AML-193 (cell line): ENCODE measurements at places on chromosomes 5 and 9.

- no peak for DNase-seq
These were observed 75.4 kb upstream of the S1PR3 start for GRCh38 chr9:88915916-88916315.

DNA sequence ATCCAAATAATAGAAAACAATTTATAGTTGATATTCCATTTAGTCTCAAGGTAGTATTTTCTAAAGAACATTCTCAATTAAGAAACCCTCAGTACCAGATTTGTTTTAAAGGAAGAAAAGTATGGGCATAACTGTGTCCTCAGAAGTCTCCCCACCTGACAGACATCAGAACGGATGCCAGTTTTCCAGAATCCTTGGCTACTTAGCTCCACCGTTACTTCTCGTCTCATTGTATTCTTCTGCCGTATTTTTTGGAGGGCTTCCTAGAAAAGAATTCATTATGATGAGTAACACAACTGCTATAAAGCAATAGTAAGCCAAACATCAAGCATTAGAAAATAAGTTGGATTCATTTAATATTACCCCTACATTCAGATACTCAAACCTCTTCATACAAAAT is 67.8 kb downstream of the DROSHA start:
- no peak for DNase-seq

GRCh38 chr5:15425766-15426165 is 74.2 kb upstream of the FBXL7 start:
- no peak for DNase-seq

DNA sequence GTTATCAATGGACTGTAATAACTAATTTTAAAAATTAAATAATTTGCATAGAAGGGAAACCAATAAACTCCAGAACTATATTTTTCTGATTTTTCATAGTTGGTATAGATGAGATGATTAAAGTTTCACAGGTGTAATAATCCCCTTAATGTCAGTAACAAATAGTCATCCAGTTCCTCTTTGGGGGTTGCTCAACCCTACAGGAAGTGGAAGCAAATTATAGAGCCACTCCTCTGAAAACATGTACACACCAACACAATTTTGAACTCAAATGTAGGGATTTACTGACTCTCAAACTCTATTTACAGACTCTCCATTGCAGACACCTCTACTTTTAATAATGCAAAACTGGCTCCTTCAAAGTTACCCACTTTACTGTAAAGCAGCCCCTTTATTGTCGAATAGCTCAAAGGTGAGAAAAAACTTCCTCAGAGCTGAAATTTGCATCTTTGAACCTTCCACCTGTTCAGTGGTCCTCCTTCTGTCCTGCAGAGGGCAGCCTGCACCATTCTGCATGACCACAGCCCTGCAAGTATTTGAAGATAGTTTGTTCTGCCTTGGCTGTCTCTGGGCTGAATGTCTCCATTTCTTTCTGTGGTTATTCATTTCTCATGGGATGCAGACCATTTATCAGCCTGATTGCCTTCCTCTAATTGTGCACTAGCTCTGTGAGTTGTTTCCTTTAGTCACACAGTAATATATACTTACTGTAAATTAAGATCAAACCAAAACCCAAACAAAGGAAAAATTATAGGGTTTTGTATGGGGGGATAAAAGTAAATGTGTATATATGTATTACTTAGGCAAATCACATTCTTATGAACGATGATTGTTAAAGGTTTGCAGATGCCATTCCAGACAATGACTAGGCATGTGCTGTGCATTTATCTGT is 383.2 kb upstream of the SGCD start:
- DNase-seq: peak; percentile 21

DNA sequence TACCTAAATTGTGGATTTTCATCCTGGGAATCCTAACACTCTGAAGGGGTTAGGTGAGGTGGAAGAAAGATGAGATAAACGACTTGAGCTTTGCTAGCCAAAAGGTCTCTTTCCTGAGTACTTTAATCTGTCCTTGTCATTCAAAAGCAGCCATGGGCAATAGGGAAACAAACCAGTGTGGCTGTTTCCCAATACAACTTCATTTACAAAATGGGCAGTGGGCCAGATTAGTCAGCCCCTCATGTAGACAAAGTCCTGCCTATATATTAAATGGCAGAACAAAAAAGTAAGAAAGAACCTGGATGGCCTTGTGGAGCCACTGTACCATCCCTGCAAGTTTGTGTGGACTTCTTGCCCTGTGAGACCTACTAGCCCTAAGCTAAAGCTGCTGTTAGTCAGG is 51.0 kb upstream of the NFIL3 start:
- DNase-seq: no peak

- no peak for DNase-seq
These were observed 24.5 kb downstream of the PRRC2B start for GRCh38 chr9:131418143-131419025.

DNA sequence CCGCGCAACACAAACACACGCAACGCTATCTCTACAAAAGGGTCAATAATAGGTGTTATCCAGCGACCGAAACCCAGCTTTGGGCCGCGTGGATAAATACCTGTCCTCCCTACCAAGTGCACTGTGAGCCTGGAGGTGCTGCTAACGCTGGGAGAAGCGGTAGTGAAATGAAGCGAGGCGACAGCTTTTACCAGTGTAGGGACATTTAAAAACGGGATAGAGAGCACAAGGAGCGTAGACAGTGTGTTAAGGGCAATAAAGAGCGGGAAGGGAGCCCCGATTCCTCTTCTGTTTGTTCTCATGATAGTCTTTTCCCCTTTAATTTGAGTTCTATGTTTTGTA is 421 bp upstream of the DEPDC1B start:
- no peak for DNase-seq

DNA sequence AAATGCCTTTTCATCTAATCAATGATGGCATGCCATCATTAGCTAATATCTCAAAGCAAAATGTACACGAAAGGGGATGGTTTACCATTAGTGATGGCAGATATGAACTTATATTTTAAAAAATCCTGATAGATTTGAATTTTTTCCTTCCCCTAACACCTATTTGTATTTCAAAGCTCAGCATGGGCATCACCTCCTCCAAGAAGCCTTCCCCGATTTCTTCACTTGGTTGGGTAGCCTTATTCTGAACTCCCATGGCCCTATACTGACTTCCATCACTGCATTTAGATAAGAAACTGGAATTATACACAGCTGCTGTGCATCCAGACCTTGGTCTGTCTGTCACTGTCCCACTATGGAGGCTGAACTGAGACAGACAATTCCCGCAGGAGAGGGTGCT is 49.6 kb upstream of the FBXW11 start:
- DNase-seq: no peak

DNA sequence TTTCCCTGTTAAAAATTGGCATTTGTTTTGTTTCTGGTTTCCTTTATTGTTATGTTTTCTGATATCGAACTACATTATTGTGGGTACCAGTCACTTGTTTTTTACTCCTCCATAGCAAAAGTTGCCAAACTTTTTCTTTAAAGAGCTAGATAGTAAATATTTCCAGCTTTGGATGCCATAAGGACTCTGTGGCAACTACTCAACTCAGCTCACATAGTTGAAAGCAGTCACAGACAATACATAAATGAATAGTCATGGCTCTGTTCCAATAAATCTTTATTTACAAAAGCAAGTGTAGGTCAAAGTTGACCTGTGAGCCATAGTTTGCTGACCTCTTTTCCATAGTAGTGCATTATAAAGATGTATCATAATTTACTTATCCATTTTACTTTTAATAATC is 305.0 kb downstream of the RASEF start:
- no peak for DNase-seq

- no peak for DNase-seq
These were observed 13.0 kb downstream of the GLRX start for GRCh38 chr5:95809414-95809960.

DNA sequence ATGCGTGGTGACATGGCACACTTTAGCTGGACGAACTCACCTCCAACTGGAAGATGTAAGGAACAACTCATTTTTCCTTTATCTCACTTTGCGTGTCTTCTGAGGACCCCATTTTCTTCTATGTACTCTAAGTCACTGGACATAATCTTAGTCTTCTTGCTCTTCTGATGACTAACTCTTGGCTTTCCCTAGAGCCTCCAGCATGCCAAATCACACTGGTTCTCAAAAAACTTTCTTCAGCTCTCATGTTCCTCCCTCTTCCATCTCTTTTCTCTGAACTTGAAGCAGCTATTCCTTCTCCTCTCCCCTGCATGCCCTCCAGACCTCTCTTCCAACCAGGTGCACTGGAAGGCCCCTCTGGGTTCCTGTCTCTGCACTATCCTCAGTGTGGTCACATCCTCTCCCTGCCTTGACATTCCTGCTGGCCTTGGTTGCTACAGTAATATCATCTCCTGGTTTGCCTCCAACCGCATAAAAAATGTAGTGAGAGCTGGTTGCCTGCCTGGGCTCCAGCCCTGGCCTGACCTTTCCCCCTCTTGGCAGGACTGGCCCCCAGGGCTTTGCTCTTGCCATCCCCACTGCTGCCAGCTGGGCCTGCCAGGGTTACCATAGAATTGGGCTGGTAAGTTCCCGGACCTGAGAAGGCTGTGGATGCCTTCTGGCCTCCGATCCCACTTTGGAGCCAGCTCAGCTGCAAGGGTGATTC is 44.8 kb upstream of the BNC2 start:
- no peak for DNase-seq

DNA sequence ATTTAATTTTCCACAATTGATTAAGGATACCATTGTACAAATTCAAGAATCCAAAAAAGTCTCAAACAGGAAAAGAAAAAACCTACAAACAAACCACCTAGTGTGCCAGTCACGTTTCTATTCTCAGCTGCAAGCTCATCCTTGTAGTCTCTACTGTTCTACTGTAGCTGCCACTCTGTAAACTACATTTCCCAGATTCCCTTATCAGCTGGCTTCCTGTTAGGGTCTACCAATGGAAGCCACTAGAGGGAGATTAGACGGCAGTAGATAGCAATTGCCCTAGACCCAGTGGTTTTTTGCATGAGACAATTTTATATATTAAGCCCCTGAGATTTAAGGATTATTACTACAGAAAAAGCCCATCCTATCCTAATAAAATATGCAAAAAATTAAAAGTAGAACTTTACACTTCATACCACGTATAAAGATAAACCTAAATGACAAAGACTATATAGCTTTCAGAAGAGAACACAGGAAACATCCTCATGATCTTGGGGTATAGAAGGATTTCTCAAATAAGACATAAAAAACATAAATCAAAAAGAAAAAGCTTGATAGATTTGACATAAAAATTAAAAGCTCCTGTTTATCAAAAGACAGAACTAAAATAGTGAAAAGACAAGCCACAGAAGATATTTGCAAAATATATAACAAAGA is 37.4 kb downstream of the P4HA2 start:
- DNase-seq: peak; percentile 67

- DNase-seq: no peak
These were observed 51.5 kb upstream of the MEF2C start for GRCh38 chr5:88934439-88934838.

DNA sequence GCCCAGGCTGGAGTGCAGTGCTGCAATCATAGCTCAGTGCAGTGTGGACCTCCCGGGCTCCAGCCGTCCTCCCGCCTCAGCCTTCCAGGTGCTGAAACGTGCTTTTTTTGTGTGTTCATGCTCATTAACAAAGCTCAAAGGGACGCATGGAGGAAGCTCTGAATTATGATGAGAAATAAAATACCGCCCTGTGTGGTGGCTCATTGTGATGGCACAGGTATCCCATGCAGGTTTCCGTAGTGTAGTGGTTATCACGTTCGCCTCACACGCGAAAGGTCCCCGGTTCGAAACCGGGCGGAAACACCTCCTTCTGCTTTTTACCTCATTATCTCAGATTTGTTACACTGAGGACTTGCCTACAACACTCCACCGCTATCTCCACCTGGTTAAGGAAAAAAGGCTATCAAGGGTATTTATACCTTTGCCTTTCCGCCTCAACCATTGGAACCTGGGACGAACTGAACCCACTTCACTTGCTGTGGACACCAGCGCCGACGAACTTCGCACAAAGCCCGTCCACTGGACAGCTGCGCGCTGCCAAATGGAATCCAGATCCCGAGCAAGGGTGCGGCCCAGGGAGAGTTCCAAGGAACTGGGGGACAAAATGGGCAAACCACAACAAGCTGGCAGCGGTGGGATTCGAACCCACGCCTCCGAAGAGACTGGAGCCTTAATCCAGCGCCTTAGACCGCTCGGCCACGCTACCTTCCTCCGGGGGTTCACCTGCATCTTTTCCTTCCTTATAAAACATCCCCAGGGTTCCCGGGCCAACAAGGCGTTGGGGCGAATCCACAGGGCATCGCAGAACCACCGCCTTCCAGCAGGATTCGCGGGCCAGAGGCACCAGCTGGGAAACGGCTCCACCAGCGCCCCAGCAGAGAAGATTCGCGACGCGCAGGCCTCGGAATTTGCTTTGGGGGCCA is 26.3 kb downstream of the OR2V2 start:
- no peak for DNase-seq

GRCh38 chr5:86861512-86861911 is 243.8 kb downstream of the COX7C start:
- DNase-seq: no peak

GRCh38 chr9:114616684-114617520 is 5.8 kb downstream of the TMEM268 start:
- peak; percentile 70 for DNase-seq

DNA sequence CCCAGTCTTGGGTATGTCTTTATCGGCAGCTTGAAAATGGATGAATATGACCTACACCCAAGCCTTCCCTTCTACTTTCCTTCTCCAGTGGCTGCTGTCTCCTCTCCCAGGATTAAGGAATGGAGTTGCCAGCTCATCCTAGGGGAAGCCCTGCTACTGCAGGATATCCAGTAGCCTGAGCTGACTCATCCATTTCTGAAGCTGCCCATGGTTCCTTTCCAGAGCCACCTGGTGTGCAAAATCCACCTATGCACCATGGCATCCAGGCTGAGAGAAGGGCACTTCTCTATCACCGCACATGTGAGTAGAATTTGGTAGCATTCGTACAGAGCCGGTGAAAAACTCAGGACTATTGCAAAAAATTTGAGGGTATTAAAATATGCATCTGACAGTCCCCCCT is 290.8 kb downstream of the YTHDC2 start:
- no peak for DNase-seq

DNA sequence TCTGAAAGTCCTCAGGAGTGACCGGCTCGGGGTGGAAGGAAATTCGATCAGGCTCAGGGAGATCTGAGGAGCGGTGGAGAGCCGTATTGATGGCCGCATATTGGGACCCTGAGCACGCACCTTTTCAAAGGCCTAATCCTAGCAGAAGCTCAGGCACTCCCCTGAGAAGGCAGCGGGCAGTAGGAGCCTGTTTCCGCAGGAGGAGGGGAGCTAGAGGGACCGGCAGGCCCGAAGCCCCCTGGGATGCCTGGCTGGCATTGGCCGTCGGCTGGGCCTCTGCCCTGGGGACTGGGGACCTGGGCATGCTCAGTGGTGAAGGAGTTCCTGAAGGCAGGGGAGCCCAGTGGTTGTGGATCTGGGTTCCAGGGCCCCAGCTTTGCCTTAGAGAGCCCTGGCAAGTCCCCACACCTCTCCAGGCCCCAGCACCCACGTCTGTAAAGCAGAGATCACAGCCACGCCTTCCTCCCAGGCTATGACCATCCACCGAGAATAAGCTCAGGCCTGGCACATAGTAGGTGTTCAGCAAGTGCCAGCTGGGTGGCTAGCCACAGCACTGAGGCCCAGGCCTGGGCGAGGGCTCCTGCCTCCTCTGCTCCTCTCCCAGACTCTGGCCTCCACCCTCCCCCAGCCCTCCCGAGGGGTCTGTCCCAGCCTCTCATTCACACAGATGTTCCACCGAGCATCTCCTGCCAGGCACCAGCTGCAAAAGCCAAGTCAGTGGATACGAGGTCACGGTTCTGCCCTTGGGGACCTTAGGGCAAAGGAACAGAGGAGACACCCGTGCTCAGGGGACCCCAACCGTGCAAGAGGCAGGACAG is 17.2 kb upstream of the QRFP start:
- no peak for DNase-seq
